ENCODE measurements at places on chromosomes 5 and 9.

GRCh38 chr5:176583076-176583475 lies 26.9 kb downstream of the GPRIN1 start:
- DNase-seq, result no peak

DNA sequence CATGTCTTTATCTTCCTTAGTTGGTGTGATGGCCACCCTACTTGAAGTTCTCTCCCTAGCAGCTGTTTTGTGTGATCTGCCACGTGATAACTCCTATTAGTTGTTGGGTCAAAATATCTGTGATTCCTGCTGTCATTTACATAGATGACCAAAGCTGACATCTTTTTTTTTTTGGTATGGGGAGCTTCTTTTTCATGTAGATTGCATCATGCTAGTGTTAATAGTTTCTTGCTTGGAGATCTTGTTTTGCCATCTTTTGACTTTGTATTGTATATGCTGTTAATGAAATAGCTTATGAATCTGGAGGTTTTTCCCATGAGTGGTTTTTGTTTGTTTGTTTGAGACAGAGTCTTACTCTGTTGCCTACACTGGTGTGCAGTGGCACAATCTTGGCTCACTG lies 243.8 kb downstream of the KDM4C start:
- no peak for DNase-seq

DNA sequence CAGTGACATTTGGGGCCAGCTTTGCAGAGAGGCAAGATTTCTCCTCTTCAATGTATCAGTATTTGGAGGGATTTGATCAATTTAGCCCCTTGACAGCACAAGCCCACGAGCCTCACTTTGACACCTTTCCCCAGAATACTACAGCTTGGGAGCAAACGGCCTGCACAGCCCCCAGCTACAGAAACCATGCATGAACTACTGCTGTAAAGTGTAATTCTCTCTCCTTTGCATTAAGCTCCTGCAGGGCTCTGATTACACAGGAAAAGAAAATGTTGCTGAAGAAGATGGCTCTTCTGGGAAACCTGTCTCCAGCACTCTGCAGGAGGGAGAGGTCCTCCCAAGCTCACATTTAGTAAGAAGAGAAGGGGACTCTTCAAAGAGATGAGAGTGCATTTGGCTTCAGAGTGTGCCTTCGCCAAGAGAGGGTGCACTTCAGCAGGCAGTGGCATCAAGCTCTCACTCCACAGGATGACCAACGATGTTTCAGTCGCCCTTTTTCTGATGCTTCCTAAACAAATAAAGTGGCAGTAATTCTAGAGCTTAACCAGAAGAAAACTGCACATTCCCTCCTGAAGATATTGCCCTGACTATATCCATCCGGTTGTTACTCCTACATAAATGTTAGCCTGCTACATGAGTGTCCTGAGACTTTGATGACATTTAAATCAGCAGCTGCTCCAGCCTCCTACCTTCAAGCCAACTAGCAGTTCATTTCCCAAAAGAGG lies 272.2 kb downstream of the AUH start:
- no peak for DNase-seq

DNA sequence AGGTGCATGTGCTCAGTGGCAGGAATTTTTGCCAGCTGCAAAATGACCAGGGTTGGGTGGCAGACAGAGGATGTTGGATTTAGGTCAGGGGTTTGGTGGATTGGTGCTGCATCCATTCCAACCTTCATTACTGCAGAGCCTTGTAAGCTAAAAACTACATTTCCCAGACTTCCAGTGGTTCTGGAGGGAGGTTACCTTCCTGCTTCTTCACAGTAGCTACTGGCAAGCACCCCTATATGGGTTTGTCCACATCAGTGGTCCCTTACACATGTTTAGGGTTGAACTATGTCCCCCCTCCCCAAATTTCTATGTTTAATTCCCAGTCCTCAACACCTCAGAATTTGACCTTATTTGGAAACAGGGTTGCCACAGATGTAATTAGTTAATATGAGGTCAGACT lies 20.7 kb upstream of the IL17B start:
- no peak for DNase-seq

DNA sequence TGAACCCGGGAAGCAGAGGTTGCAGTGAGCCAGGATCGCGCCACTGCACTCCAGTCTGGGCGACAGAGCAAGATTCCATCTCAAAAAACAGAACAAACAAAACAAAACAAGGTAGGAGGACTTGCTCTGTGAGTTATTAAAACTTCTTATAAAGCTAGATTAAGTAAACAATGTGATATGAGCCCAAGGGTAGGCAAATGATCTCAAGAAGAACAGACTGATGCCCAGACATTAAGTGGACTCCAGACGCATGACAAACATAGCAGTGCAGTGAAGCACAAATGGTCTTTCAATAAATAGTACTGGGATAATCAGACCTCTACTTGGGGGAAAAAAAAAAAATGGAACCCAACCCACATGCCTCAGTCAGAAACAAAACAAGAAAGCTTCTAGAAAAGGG lies 45.7 kb downstream of the SETX start:
- no peak for DNase-seq

- DNase-seq, result no peak
Measured at GRCh38 chr5:148387325-148387724, 3.6 kb downstream of the FBXO38 start.

GRCh38 chr5:55440188-55440646 lies 94.5 kb downstream of the PLPP1 start:
- no peak for DNase-seq

DNA sequence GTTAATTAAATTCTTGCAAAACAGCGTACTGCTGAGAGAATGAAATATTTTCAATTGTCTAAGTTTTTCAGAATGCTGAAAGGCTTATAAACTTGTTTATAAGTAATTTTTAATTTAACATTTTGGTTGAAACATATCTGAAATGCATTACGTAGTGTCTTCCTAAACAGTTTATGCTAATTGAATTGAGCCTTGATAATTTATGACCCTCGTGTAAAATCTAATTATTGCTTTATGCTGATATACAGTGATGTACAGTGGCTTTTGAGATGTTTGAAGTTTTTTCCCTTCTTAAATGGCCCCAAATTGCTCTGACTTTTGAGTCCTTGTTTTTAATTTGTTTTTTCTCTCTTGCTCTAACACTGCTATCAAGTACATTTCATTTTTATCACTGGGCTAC lies 262.7 kb downstream of the FBXL7 start:
- DNase-seq, result no peak

DNA sequence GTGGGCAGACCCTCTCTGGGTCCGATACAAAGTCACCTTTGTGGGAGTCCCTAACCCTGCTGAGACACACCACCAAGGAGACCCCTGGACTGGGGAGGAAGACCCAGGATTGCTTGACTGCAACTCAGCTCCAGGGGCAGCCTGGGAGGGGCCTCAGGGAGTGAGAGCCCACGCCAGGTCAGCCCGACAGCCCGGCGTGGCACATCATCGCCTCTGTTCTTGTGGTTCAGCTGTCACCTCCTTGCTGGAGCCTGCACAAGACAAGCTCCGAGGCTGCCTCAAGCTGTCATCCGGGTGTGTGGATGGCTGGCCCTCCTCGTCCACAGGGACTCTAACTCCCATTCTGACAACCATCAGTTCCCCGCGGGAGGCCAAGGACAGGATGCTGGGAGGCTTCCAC lies 133.6 kb downstream of the ZNF354C start:
- no peak for DNase-seq

DNA sequence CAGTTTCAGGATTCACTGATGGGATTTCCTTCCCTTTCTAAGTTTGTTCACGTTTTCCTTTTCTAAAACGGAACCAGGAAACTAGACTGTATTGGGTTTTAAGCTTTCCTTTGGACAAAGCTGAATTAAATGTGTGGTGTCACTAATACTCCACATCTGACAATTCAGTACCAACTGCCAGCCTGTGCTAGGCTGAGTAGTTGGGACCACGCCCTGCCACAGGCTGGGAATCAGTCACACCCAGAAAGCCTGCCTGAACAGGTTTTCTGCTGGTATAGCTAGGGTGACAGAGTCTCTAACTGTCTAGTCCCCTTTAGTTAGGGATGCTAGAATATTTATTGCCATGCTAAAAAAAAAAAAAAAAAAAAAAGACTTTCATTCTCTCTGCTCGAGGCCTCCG lies 15.6 kb downstream of the SPACA9 start:
- no peak for DNase-seq

DNA sequence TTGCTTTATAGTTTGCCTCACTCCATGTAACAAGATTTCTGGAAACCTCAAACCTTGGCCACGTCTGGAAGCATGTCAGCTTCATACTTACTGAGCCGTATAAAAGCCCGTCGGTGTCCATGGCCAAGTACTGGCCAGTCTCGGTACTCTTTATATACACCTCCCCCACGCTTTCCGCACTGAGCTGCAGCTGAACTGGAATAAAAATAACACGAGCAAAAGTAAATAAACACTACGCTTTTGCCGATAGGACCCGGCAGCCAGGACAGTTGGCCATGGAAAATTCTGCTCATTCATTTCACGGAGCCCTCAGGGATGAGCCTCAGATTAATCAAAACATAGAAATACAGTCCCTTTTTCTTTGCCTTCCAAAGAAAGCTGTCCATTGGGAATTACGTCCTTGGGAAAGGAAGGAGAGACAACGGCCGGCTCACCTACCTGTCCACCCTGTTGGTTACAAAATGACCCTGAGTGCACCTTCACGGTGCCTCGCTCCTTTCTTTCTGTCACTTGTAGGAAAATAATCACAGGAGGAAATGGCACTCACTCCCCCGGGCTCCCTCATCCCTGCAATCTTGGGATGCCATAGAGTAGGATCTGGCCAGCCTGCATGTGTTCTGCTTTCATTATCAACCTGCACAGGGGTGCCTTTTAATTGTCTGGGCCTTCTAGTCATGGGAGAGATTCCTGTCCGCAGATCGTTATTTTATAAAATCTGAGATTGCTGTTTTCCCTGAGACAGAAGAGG lies 85.1 kb downstream of the FGF1 start:
- DNase-seq, result no peak

- DNase-seq, result no peak
Measured at GRCh38 chr9:128627906-128628305, 28.7 kb downstream of the DYNC2I2 start.

DNA sequence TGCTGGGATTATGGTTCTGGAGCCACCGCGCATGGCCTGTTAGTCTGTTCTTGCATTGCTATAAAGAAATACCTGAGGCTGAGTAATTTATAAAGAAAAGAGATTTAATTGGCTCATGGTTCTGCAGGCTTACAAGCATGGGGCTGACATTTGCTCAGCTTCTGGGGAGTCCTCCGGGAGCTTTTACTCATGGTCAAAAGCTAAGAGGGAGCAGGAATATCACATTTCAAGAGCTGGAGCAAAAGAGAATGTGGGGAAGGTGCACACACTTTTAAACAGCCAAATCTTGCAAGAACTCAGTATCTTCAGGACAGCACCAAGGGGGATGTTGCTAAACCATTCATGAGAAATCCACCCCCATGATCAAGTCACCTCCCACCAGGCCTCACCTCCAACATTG lies 12.1 kb downstream of the JAK2 start:
- DNase-seq, result no peak

DNA sequence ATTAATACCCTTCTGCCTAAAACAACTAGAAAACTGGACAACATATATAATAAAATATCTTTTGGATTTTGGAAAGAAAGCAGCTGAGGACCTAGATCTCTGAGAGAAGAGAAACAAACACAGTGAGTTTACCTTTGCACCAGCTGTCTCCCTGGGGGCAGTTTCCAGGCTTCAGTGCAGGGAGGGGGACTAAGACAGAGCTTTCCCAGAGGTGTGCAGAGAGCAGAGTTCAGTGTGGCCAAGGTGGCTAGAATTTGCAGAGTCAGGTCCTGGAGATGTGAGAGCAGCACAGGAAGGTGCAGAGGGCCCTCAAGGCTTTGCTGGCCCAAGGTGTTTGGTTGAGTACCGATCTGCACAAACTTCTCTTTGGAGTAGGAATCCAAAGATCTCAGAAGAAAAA lies 26.3 kb upstream of the PTPDC1 start:
- no peak for DNase-seq

DNA sequence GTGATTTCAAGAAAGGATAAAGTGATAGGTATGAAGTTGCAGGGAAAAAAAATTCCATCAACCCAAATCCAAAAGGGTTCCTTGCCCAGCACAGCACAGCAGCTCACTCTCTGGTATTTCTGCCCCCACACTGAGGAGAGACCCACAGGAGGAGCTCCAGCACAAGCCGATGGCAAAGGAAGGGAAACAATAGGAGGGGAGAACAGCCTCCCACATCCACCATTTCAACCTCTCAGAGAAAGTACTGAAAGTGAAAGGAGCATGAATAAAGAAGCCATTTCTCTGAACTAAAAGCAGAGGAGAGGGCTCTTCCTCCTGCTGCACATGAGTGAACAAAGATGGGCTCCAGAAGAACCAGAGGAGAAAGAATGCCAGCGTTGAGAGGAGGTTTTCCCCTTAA lies 54.9 kb upstream of the ZSWIM6 start:
- no peak for DNase-seq

DNA sequence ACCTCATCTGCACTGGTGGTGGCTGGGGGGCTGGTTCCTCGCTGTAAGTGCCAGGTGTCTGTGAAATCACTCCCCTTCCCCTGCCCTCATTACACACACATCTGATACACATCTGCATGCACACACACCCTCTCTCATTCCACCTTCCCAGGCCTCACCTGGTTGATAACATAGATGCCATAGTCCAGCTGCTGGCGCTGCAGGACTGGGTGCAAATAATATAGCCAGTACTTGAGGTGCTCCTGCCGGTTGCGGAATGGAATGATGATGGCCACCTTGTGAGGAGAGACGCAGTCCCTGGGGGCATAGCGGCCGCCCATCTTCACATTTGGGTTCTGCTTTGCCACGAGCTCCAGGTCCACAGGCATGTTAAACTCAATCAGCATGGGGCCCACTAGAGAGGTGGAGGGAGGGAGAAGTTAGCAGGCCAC lies 32.1 kb downstream of the B4GALT1 start:
- no peak for DNase-seq

GRCh38 chr5:1209896-1210776 lies 8.7 kb downstream of the SLC6A19 start:
- DNase-seq, result no peak

DNA sequence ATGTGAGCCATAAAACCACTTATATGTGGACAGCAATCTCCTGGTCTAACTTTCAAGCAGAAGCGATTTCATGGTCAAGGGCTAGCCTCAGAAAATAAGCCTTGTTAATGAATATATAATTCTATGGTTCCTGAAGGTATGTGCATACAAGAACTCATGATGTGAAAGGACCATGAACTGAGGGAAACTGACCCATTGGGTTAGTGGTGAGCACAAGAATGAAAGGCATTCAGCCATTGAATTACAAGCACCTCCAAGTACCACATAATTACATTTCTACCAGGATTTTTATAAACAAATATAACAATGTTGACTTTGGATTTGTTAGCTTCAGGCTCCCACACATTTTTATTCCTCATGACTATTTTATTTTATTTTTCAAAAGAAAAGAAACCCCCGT lies 459.0 kb downstream of the TLE4 start:
- no peak for DNase-seq

GRCh38 chr5:91048073-91048472 lies 335.0 kb downstream of the ARRDC3 start:
- no peak for DNase-seq

- no peak for DNase-seq
Measured at GRCh38 chr9:28053096-28053777, 480.0 kb upstream of the C9orf72 start.

DNA sequence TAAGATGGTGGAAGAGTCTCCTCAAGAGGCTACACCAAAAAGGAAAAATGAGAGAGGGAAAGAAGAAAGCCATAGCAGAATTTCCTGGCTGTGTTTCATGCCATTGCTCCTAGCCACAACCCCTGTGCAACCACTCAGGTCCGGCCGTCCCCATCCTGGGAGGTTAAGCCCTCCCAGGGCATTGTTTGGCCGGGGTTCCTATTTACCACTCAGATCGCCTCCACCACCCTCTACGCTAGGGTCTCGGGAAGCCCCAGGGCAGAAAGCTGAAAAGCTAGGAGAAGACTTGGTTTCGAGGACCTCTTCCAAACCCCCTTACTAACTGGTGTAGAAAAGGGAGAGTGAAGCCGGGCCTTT lies 715 bp downstream of the RC3H2 start:
- DNase-seq, result no peak

Measured in stimulated activated CD8-positive, alpha-beta memory T cell treated with anti-CD3 and anti-CD28 coated beads, Interleukin-2, amount 100 ng/mL, for 1 hour (primary cell).